ENCODE measurements at places on chromosomes 7 and 10.

- DNase-seq, result no peak
These were observed 146.3 kb downstream of the NXPH1 start for GRCh38 chr7:8579661-8580194.

- no peak for DNase-seq
These were observed 64.4 kb upstream of the PDGFA start for GRCh38 chr7:584122-584465.

- DNase-seq, result no peak
These were observed 72.5 kb upstream of the FZD1 start for GRCh38 chr7:91191771-91192170.

- peak; percentile 64 for DNase-seq
These were observed 2.4 kb downstream of the HHEX start for GRCh38 chr10:92692080-92692671.

- peak; percentile 28 for DNase-seq
These were observed 10.6 kb upstream of the LIPM start for GRCh38 chr10:88791924-88792323.

- DNase-seq, result no peak
These were observed 611.1 kb upstream of the COBL start for GRCh38 chr7:51927738-51928137.

GRCh38 chr10:110527731-110528171, 30.0 kb downstream of the DUSP5 start:
- no peak for DNase-seq

DNA sequence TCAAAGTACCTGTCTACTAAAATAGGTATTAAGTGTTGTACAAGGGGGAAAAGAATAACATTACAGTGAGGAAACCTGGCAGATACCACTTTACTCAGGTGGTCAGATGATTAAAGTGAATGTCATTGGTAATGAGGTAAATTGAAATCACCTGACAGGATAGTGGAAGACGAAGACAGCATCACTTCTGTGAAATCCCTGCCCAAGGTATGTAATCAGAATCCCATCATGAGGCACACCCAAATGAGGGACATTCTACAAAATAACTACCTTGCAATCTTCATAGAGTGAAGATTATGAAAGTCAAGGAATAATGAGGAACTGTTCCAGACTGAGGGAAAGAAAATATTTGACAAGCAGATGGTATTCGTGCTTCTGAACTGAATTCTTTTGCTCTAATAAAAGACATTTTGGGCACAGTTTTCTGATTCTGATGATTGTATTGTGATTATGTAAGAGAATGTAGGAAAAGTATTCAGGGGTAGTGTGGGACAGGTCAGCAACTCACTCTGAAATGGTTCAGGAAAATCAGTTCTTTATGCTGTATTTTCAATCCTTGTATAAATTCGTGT, 33.3 kb upstream of the ARMS2 start:
- no peak for DNase-seq

DNA sequence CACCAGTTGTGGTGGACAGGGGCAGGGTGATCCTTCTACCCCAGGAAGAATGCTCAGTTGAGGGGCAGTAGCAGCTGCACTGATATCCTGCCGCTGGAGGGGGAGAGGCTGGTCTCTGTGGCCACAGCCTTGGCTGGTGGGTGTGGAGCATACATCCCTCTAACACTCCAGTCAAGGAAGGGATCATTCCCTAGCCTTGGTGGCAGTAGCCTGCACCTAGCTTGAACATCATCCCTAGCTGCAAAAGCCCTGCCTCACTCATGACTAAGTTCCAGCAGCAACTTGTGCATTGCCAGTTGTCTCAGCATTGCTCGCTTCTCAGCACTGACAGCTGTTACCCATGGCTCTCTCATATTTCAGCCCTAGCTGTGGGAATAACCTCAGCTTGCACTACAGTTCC, 688.9 kb upstream of the POT1 start:
- DNase-seq, result no peak

GRCh38 chr10:122112625-122113160, 123.7 kb downstream of the TACC2 start:
- no peak for DNase-seq

- no peak for DNase-seq
These were observed 539.5 kb upstream of the FZD8 start for GRCh38 chr10:36181426-36182178.

- no peak for DNase-seq
These were observed 104.7 kb upstream of the IL6 start for GRCh38 chr7:22622116-22622785.

DNA sequence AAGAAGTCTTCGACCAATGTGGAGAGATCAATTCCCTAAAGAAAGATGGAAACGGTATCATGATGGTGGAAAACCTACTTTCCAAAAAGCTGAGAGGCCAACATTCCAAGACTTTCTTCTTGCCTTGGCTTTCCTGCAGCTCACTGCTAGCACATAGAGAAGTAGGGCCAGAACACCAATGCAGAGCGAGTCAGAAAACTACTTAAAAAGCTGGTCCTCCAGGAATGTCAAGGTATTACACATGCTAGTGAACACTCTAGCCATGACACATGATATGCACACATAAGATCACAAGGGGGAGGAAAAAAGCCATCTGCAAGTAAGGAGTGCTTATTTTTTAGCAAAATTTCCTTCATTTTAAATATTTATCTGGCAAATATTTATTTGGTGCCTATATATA, 22.7 kb downstream of the GPAM start:
- DNase-seq, result no peak

DNA sequence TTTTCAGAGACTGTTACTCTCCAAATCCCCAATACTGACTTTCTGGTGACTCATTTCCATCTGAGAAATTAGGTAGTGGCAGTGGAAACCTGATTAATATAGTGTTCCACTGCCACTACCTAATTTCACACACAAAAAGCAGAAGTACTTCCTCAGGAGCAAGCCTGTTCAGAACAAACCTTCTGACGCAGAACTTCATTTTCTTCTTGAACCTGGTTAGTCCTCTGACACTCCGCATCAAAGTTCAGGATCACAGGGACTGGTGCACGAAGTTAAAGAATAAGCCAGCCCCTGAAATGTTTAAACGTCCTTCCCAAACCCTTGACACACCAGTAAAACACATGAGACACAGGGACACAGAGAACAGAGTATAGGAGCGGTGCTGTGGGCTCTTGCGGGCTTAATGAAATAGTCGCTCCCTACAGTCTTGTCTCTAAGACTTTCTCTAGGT, 4.4 kb downstream of the WDR91 start:
- peak; percentile 48 for DNase-seq

DNA sequence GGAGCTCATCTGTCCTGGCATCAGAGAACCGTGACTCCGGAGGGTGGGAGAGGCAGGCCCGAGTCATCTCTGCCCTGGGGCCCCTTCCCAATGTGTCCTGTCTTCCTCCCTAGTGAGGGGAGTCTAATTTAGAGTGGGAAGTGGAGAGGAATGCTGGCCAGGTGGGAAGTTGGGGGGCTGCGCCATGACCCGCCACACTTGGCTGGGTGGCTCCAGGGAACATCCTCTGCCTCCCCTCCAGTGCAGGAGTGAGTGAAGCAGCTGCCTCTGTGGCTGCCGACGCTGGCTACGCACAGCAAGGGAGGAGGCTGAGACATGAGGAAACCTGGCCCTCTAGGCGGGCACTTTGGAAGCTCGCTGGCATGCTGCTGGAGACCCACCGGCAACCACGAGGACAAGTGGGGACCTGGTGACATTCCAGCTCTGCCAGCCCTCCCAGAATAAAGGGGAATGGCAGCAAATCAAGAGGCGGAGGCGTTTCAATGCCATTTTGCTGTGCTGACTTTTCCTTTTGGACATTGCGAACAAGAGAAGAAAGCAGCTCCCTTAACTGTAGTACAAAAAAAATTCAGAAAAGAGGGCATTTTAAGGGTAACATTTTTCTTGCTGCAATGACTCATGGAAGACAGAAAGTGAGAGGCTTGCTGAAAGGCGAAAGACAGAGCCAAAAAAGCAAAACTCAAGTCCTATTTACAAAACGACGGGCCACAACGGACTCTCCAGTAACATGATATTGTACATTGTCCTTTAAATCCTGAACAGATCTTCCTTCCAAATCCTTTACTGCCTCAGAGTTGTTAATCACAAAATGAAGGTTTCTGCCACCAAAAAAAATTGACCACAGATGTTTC, 121.2 kb upstream of the PITRM1 start:
- DNase-seq, result no peak

DNA sequence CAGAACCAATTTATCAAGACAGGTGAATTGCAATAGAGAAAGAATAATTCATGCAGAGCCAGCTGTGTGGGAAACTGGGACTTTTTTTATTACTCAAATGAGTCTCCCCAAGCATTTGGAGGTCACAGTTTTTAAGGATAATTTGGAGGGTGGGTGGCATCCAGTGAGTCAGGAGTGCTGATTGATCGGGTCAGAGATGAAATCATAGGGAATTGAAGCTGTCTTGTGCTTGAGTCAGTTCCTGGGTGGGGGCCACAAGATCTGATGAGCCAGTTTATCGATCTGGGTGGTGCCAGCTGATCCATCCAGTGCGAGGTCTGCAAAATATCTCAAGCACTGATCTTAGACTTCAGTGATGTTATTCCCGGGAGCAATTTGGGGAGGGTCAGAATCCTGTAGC, 9.9 kb upstream of the MYO1G start:
- DNase-seq, result no peak

- no peak for DNase-seq
These were observed 2.2 kb downstream of the OGDHL start for GRCh38 chr10:49759787-49760551.

DNA sequence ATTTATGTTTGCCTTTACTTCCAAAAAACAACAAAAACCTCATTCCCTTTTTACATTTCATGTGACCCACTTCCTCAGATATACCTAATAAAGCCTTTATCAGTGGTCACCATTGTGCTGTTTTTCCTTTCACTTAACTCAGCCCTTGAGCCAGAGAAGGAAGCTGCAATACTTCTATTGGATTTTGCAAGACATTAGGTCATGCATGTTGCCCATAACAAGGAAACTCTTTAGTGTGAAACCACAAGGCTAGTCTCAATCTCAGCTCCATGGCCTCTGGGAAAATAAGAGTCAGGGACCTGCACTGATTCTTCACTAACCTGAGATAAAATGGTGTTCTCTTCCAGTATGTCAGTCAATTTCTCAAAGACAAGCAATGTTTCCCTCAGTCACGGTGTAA, 27.8 kb downstream of the STEAP4 start:
- DNase-seq, result peak; percentile 3

DNA sequence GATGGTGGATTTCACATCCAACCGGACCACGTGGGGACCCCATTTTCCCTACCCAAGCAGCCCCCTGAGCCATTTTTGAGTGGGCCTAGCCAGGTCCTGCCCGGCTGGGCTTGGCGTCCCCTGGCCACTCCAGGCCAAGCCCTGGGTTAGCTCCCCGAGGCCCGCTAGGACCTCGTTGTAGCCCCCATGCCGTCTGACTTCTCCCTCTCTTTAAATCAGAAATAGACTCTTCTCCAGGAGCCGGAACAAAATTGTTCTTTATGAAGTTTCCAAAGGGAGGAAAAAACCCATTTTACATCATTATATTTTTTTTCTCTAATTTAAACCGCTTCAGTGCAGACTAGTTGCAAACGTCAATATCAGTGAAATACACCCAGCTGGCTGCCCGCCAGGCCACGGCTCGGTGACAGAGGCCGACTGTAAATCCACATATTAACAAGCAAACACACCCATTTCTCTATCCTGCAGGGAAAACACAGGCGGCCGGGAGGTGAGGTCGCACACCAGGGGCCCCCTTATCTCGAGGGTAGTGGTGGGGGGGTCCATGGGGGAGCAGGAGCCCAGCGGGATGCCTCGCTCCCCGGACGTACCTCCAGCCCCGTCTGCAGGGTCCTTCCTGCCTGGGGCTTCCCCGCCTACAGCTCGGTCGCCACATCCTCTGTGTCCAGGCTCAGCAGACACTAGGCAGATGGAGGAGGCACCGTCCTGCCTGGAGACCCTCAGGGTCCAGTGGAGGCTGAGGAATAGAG, 72.7 kb downstream of the ELFN1 start:
- peak; percentile 51 for DNase-seq

- DNase-seq, result peak; percentile 50
These were observed 471 bp downstream of the MGMT start for GRCh38 chr10:129467359-129468064.

GRCh38 chr7:30285067-30285535, 704 bp downstream of the ZNRF2 start:
- DNase-seq, result no peak

DNA sequence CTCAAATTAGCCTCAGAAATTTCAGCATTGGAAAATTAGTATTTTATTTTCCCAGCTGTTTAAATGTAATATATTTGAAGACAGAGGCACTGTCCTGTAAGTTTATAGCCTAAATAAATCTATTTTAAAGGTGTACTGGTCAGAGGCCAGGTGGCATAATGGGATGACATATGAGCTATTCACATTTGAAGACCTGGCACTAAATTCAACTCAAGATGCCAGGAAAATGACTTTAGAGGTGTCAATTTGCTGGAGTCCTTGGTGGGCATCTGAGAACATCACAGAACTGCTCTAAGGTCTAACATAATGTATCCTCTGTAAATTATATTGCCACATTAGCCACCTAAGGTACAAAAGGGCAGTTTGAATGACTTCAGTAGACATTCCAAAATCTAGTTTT, 348.9 kb upstream of the BMPER start:
- no peak for DNase-seq

GRCh38 chr10:2280713-2281300, 543.5 kb upstream of the ADARB2 start:
- no peak for DNase-seq

- no peak for DNase-seq
These were observed 39.7 kb downstream of the RASGEF1A start for GRCh38 chr10:43226851-43227845.

GRCh38 chr10:70360215-70360614, 22.2 kb downstream of the LRRC20 start:
- DNase-seq, result no peak

GRCh38 chr10:20415684-20416083, 481.4 kb downstream of the NEBL start:
- no peak for DNase-seq

DNA sequence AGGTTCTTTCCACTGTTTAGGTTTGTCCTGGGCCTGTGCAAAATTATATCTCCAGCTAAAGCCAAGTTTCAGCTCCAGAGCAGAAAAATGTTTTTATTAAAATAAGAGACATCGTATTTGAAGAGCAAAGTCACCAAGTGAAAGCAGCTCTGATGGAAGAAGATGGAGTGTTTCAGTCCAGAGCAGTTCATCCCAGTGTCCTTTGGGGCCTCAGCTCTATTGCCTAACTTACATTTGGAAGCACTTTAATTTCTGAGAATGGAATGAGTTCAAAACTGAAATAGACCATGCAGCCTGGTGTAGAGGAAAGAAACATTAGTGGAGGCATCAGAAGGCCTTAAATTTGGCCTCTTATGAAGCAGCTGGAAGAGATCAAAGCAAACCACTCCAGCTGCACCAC, 545.2 kb downstream of the SORCS1 start:
- DNase-seq, result no peak

GRCh38 chr7:80934321-80934720, 15.5 kb upstream of the SEMA3C start:
- peak; percentile 40 for DNase-seq

DNA sequence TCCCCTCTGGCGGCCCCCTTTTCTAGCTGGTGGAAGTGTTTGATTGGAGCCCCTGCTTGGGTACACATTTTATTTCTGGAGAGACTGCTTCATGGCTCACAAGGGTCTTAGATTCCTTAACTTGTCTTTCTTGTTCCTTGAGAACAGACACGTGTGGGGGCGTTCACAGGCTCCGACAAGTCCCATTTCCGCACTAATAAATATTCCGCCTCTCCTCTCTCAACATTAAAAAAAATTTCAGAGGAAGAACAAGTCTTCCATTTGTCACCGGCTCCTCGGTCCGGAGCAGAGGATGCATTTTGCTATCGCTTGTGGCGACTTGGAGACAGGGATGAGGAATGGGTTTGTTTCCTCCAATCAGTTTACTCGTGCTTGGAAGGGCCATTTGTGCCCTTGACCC, 134.0 kb upstream of the PODXL start:
- DNase-seq, result no peak

All from common myeloid progenitor, CD34-positive (primary cell).